ENCODE measurements at places on chromosomes 11 and 22.

DNA sequence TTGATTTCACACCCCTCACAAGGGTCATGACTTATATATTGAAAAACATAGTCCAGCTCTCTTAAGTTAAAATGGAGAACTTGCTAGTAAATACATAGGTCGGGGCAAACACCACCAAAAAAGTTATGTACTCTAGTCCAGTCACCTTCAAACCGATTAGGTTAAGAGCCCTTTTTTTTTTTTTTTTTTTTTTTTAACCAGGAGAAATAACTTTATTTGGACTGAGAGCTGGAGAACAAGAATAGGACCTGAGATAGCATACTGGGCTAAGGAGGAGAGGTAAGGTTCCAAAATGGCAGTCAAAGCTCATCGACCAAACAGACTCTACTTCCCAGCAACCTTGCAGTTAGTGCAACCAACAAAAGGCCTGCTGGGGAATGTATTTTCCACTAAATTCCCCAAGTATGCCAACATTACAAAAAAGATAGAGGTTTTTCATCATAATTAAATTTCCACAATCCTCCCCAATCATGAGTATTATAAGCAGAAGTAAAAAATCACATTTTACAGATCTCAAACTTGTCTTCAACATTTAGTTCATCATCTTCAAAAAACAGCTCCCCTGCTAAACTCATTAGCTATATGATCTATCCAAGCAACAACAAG lies 3.8 kb downstream of the TMEM41B start:
- no peak for DNase-seq

GRCh38 chr11:33063326-33063881 lies 24.0 kb downstream of the TCP11L1 start:
- DNase-seq, result peak; percentile 73

GRCh38 chr11:78699609-78700135 lies 125.0 kb upstream of the NARS2 start:
- no peak for DNase-seq

GRCh38 chr11:15157181-15157580 lies 42.5 kb downstream of the INSC start:
- DNase-seq, result no peak

DNA sequence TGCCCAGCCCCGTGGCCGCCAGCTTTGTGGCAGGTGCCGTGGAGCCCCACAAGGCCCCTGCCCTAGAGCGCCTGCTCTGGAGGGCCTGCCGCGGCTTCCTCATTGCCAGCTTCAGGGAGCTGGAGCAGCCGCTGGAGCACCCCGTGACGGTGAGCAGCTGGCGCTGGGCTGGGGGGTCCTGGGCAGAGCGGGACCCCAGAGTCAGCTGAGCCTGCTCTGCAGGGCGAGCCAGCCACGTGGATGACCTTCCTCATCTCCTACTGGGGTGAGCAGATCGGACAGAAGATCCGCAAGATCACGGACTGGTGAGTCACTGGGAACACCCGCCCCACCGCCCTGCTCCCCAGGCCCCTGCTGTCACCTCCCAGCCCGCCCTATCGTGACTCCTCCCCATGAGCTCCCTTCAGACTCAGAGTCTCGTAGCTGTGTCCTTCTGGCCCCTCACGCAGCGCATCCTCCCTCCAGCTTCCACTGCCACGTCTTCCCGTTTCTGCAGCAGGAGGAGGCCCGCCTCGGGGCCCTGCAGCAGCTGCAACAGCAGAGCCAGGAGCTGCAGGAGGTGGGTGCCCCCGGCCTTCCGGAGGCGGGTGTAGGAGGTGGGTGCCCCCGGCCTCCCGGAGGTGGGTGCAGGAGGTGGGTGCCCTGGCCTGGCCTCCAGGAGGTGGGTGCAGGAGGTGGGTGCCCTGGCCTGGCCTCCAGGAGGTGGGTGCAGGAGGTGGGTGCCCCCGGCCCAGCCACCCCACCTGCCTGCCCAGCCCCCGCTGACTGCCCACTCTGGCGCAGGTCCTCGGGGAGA lies 4.7 kb downstream of the TCIRG1 start:
- no peak for DNase-seq

- DNase-seq, result no peak
Measured at GRCh38 chr11:12377106-12377823, at the start of gene PARVA. PARVA (plus strand) TSS chr11:12377571; CDS start chr11:12377648, 77 bp downstream.

GRCh38 chr11:117412176-117412575 lies 84.5 kb downstream of the CEP164 start:
- DNase-seq, result no peak

- DNase-seq, result no peak
Measured at GRCh38 chr11:96303980-96304379, 39.0 kb downstream of the MAML2 start.

DNA sequence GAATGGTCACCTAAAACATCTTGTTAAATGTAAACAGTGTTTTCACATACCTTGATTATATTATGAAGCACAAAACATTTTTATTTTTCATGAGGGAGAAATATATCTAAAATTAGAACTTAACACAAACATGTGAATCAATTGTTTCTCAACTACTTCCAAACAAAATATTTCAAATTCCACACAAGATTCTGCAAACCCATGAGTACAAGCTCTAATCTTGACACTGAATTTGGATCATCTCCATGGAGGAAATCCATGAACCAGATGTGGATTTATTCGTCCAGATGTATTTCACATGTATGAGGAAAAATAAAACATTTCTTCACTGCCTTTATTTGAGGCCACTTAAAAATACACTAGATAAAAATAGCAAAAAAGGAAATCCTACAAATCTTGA lies 184.2 kb downstream of the SBF2 start:
- DNase-seq, result no peak

DNA sequence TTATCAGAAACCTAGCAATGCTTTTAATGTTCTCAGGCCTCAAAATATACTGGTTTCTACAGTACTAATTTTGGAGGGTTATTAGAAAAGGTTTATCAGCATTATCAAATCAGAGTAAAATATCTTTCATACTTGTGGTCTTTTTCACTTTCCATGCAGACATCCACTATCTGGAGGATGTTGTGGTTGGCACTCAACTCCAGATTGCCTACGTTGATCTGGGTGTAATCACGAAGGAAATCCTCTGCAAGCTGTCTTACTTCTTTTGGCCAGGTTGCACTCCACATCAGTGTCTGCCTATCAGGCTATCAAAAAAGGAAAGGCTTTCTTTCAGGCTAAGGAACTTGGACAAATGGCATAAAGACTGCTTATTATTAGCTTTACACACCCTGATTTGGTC lies 11.6 kb downstream of the DDX17 start:
- no peak for DNase-seq

GRCh38 chr11:111335549-111335948 lies 37.2 kb downstream of the POU2AF3 start:
- DNase-seq, result no peak

GRCh38 chr11:90134478-90135003 lies at the start of gene NAALAD2:
NAALAD2 (plus strand) TSS chr11:90134663; CDS start chr11:90134759, 96 bp downstream.
- peak; percentile 44 for DNase-seq

- DNase-seq, result no peak
Measured at GRCh38 chr11:96237766-96238266, 105.2 kb downstream of the MAML2 start.

GRCh38 chr11:910044-910588 lies 494 bp downstream of the CHID1 start:
- peak; percentile 24 for DNase-seq

GRCh38 chr11:125156346-125157117 lies 8.0 kb upstream of the PKNOX2 start:
- no peak for DNase-seq

Measured in GM12865 (cell line).